Bone marrow (tissue), 2 donors: ENCODE measurements at places on chromosomes 3 and 15.

GRCh38 chr3:78277801-78278200, 1237.9 kb downstream of the ROBO2 start:
- DNase-seq: no peak

DNA sequence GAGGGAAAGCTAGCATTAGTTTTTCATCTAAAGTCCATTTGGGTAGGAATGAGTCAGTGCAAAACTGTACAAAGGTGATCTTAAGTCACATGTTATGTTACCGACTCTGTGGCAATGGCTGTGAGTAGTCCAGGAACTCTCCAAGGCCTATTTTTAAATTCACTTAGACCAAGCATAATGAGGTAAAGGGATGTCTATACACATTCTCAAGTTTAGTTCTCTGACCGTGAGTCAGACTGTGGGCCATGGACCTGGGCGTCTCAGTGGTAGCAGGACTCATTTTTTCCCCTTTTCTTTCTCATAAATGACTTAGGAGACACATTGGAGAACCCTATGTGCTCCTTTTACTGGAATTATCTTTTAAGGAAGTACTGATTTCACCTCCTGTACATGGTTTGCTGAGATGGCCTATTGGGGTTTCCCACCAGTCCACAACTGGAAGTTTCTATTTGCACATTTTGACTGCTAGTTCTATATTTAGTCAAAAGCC, 488.7 kb upstream of the TPRG1 start:
- DNase-seq: no peak

GRCh38 chr3:197942956-197943556, 6.9 kb upstream of the RPL35A start:
- DNase-seq: no peak

DNA sequence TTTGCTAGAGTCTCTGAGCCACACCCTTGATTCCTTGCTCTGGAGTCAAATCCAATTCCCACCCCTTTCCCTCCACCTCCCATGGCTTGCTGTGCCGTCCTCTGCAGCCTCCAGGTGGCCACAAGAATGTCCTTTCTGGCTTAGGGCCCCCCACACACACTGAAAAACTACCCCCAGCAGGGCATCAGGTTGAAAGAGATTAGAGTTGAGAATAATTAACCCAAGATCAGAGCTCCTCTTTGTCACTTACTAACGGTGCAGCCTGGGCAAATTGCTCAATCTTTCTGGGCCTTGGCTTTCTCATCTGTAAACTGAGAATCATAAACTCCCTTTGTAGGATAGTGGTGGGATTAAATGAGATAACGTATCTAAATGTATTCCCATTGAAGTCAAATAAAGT, 78.5 kb downstream of the MRPL46 start:
- DNase-seq: no peak

DNA sequence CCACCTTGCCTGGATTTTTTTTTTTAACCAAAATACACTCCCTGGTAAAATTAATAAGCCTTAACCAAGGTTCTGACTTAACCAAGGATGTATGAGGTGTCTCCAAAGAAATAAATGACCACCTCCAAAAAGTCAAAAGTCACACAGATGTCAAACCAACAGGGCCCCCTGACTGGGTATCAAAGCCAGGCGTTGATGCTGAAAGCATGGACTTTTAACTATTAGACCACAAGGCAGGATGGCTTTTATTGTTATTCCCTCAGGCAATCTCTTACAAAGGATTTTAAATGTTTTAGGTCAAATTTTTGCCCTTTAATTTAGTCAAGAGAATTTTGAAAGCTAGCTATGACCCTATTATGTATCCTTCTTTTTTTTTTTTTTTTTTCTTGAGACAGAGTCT, 60.4 kb downstream of the OSTN start:
- no peak for DNase-seq

GRCh38 chr15:99556011-99556410, 9.8 kb upstream of the MEF2A start:
- no peak for DNase-seq

- DNase-seq: no peak
Measured at GRCh38 chr15:67018441-67018840, 47.0 kb upstream of the SMAD3 start.

DNA sequence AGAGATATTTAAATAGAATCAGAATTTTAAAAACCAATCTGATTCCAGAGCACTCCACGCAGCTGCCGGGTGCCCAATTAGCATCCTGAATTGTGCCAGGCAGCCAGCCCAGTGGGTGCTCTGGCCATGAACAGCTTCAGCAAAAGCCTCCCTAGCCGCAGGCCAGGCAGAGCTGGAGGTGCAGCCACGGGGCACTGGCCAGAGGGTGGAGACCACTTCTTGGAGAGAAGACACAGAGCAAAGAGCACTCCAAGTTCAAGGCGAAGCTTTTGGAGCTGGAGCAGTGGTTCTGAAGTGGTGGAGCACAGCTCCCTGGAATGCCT, 475.6 kb upstream of the PROK2 start:
- DNase-seq: no peak

- DNase-seq: no peak
Measured at GRCh38 chr15:95405447-95405846, 925.1 kb upstream of the NR2F2 start.

GRCh38 chr3:149009732-149010131, 18.4 kb downstream of the GYG1 start:
- peak; percentile 27 for DNase-seq

DNA sequence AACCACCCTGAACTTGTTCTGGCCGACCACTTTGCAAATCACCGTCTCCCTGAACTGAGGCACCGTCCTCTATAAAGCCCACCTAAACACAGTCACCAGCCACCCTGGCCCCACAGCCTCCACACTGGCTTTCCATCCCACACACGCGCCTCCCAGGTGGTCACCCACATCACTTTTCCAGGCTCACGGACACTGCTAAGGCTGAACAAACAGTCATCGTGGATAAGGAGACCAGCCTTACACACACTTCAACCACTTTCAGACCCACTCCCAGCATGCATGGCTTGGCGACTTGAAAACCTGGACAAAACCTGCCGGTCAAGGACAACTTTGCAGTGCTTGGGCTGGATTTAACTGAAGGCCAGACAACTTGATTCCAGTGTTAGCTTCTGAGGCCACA, 8.4 kb downstream of the CHSY1 start:
- DNase-seq: no peak

GRCh38 chr15:67120839-67121643, 55.6 kb downstream of the SMAD3 start:
- DNase-seq: peak; percentile 86

GRCh38 chr3:113676261-113676660, 20.2 kb downstream of the USF3 start:
- DNase-seq: no peak

DNA sequence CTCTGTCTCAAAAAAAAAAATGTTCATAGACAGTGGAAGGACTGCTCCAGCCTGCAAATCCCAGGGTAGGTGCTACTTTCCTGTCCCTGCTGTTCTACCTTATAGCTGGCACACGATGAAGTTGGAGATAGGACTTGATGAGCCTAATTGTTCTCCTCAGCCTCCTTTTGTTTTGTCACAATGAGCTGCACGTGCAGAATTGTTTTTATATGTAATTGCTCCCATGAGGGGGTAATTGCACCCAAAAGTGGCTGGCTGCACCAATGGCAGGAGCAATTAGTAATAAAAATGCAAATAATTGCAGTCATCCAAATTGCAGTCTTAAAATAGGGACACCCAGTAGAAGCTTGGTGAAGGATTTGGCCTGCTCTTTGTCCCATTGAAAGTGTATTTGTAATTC, 63.0 kb upstream of the PFN2 start:
- DNase-seq: no peak

DNA sequence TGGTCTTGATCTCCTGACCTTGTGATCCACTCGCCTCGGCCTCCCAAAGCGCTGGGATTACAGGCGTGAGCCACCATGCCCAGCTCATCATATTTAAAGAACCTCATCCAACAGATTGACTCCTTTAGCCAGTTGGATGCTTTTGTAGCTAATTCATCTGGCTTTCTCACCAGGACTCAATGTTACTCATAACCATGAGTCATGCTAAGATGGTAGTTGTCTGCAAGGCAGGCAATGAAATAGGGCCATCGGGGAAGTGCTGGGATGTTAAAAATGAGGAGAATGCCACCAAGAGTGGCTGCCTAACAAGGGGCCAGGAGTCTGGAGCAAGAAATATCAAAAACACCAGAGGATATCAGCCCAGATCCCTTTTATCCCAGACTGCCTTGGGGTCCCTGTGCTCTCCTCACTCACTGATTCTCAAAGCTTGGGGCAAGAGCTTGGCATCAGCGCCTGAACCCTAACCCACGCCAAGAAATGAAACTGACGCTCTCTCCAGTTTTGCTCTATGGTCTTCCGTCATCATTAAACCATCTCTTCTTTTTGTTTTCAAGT, 7.4 kb upstream of the PCOLCE2 start:
- no peak for DNase-seq

GRCh38 chr15:100947760-100948429, 28.7 kb downstream of the LRRK1 start:
- DNase-seq: no peak

GRCh38 chr3:148681080-148681479, 16.6 kb upstream of the AGTR1 start:
- DNase-seq: no peak

- DNase-seq: no peak
Measured at GRCh38 chr3:38121832-38122461, 15.0 kb downstream of the ACAA1 start.

DNA sequence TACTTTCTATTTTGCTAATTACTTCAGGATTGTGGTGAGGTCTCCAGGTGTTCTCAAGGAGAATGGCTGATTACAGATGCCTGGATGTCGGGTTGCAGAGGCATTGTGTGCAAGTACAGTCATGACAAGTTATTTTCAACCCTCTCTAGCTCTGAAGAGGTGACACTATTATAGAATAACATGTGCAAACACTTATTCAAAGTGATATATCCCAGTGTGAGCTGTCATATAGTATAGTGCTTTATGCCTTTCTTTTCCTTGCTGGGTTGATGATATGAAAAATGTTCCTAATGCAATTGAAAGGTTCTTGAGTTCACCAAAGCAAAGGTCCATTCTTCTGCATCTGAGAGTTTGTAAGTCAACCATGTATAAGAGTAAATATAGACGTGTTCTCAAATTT, 167.2 kb downstream of the SPATA16 start:
- DNase-seq: no peak

GRCh38 chr3:96869316-96869715, 54.9 kb downstream of the EPHA6 start:
- DNase-seq: no peak

DNA sequence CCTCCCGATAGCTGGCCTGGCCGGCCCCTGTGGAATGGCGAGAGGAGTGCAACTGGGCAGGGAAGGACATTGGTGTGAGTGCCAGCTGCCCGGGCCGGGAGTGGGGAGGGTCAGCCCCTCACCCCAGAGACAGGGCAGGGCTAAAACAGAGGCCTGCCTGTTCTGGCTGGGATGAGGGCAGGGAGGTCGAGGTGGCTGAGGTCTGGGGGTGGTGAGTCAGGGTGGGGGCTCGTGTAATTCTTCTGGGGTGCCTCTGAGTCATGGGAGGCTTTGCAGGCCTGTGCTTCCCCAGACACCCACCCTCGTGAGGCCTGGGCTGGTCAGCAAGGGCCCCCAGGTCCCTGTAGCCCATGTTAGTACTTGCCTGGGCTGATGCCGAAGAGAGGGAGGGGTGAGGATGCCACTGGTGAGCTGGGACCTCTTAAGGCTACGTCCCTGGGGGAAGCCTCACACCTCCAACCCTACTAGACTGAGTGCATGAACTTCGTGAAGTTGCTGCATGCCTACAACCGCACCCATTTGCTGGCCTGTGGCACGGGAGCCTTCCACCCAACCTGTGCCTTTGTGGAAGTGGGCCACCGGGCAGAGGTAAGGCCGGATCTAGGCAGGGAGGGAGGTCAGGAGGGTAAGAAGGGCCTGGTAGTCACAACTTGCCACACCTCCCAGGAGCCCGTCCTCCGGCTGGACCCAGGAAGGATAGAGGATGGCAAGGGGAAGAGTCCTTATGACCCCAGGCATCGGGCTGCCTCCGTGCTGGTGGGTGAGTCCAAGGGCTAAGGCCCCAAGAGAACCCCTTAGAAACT, 1.7 kb downstream of the SEMA3B start:
- DNase-seq: no peak

DNA sequence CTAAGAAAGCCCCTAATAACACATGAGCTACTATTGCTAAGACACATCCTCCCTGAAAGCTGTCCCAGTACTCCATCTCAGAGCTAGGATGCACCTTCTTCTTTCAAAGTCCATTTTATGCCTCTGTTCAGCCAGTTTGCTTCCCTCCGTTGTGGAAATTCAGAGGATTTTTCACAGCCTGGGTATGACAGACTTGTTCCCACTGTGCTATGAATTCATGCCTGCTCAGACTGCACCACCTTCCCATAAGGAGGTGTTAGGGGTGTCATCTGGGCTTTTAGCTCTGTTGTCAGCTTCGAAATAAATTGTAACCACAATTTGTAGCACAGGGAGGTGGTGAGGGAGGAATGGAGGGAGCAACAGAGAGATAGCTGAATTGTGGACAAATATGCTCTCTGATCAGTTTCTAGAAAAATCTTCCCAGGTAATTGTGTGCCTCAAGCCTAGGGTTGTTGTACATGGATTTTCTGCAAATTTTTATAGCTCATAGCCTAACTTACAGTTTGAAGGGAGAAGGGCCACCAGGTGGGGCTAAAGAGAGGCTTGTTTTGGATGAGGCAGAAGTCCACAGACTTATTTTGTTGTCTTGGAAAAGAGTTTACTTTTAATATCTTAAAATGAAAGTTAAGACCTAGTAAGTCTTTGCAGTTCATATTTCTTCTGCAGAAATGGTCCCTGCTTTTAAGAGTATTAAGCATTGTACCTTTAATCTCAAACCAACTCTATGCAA, 462.0 kb downstream of the PDCD6IP start:
- DNase-seq: no peak

GRCh38 chr15:51323749-51324148, 14.6 kb downstream of the CYP19A1 start:
- no peak for DNase-seq

DNA sequence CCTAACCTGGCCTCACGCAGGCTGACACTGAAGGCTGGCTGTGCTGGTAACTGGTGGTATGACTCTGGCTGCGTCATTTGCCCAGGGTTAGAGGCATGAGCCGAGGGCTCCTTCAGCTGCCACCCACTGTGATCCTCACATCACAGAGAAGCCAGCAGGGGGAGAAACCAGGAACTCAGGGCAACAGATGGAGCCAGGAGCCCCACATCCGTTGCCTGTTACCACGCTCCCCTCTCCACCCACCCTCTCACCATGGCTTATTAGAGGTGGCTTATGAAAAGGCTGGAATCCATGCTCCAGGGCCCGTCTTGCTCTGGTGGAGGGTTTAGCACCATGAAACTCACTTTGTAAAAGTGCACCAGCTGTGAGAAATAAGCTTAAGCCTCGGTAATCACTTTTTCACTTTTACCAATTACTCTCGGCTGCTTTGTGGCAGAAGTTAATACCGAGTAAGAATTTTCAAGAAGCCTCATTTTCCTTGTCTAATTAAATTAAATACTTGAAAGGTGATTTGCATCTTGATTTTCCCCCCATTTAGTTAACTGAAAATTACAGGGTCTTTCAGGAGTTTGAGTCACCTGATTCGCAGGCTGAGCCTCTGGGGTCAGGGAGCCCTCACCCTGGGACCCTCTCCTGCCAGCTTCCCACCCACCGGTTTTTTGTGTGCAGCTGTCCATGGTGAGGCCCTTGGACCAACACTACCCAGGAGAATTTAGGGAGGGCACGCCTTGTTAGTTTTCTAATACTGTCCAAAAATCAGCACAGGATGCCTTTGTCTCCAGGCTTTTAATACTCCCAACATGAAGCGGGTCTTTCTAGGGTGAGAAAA, 60.9 kb downstream of the ASB7 start:
- no peak for DNase-seq

- DNase-seq: no peak
Measured at GRCh38 chr3:63937661-63938651, 25.8 kb upstream of the SCAANT1 start.

GRCh38 chr3:48930590-48930989, 11.9 kb downstream of the ARIH2 start:
- DNase-seq: no peak

- DNase-seq: peak; percentile 81
Measured at GRCh38 chr15:58738046-58738707, 11.3 kb downstream of the ADAM10 start.
